ENCODE measurements at places on chromosomes 13 and 19.
A peak's percentile ranks its signal among the peaks of the same experiment; 100 is the strongest.

- no peak for DNase-seq
Measured at GRCh38 chr19:50158577-50158976, 4.5 kb downstream of the IZUMO2 start.

- no peak for DNase-seq
Measured at GRCh38 chr13:108120302-108120701, 95.0 kb downstream of the LIG4 start.

GRCh38 chr13:72998012-72998411 is 60.8 kb upstream of the KLF5 start:
- no peak for DNase-seq

- no peak for DNase-seq
Measured at GRCh38 chr13:84607261-84608013, 725.2 kb upstream of the SLITRK1 start.

DNA sequence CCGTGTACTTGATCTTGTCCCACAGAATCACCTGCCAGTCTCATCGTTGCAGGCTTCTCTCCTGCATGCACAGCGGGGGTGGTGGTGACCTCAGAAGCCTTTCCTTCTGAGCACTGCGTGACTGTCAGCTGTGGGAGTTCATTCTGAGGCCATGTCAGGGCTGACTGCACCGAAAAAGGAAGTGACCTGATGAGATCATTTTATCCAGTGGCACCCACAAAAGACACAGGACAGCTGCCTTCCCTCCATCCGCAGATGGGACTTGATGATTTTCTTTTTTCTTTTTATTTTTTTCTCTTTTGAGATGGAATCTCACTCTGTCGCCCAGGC is 89.7 kb downstream of the RAB20 start:
- no peak for DNase-seq

GRCh38 chr13:44876782-44877324 is 112.4 kb downstream of the NUFIP1 start:
- no peak for DNase-seq

DNA sequence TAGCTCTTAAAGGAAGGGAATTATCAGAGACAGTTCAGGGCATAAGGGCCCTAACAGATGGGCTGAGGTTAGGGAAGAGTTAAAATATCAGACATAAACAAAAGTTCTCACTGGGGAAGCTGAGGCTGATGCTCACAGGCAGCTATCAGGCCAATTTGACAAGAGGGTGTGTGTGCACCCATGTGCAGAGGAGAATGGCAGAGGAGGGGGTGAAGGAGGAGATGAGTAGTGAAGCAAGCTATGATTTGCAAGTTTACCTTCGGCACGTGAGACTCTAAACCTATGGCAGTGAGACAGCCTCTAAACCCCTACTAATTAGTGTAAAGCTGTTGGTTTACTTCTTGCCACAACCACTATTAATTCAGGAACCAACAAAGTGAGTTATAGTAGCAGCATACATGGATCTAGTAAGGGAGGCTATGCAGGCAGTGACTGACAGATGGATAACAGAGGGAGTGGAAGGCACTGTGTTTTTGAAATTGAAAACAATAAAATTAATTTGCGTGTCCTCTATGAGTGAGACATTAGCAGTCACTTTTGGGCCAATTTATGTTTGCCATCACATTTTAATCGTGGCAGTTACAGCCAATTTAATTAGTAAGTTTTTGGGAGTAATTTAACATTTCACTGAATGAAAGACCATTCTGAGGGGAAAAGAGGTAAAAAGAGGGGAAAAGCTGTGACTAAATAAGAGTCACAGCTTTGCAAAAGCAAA is 99.6 kb upstream of the HTR2A start:
- DNase-seq: no peak

DNA sequence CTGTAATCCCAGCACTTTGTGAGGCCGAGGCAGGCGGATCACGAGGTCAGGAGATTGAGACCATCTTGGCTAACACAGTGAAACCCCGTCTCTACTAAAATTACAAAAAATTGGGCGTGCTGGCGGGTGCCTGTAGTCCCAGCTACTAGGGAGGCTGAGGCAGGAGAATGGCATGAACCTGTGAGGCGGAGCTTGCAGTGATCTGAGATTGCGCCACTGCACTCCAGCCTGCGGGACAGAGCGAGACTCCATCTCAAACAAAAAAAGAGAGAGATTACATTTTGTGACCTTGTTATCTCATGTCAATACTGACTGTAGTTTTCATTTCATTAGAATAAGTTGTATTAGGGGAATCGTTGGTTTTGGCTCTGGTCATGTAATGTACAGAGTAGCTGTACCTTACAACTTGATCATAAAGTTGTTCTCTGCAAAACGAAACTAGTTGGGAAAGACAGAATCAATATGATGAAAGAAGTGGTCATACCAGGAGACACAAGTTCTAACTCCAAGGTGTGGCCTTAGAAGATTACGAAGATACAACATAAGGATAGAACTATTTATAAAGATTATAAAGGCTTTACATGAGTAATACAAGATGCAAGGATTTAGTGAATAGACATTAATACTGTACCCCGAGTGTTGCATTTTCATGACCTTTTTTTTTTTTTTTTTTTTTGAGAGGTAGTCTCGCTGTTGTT is 15.3 kb downstream of the TMEM38A start:
- no peak for DNase-seq

DNA sequence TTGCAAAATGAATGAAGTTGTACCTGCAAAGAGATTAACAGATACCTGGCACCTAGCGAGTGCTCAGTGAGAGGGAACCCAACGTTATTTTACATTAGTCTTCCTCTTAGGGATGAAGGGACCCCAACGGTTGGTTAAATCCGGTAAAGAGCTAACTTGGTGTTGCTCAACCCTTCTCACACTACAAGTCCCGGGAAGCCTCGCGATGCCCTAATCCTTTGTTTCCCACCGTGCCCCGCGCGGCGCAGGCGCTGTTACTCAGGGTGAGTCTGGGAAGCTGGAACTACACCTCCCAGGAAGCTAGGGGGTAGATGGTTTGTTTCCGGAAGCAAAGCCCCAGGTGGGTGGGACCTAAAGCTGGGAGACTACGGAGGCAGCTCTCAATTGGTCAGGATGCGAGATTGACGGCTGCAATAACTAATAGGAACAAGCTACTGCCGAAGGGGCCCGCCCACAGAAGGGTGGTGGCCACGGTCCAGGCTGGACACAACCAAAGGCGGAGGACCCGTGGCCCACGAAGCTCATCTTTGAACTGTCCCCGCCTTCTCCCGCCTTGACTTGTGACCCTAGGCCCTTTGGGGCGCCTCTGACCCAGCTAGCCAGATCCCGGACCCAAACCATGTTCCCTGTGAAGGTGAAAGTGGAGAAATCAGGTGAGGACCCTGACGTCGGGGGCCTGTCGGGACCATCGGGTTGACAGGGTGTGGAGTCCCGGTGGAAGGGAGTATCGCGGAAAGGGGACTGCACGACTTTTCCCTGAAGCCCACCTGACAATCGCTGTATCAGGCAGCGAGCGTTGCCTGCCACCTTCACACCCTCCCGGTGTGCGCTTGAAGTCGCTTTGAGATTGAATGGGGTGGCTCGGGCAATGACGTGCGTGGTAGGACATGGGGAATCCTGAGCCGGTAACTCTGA is at the start of gene LIN37:
LIN37 (plus strand) TSS at position 471 of the 915 bp plus-strand sequence; CDS start at position 620, 149 bp downstream.
- DNase-seq: peak; percentile 92

DNA sequence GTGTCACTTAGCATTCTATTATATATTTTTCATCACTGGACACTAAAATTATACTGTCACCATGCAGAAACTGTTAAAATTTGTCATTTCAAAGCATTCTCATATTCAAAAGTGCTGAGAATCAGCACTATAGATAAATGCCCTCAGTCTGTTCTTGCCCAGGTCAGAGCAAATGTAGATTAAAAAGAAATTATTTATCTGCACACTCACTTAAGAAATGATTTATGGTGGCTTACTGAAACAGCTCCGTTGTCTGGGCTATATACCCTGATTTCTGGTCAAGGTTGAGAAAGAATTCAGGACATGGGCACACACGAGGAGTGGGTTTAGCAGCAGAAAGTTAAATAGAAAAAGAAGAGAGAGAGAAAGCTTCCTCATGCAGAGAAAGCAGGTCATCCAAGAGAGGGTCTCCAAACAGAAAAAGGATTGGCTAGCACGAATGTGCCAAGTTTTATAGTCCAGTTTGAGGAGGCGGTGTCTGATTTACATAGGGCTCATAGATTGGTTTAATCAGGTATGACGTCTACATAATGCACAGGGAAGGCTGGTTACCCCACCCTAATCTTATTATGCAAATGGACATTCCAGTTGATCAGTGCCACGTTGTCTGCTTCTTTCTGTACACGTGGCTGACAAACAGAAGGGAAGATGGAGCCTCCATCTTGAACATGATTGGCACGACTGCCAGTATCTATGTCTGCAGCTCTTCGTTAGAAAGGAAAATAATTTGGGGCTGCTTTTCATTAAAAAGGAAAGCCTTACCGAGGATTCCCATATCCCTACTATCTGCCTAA is 47.3 kb upstream of the N4BP2L1 start:
- no peak for DNase-seq

DNA sequence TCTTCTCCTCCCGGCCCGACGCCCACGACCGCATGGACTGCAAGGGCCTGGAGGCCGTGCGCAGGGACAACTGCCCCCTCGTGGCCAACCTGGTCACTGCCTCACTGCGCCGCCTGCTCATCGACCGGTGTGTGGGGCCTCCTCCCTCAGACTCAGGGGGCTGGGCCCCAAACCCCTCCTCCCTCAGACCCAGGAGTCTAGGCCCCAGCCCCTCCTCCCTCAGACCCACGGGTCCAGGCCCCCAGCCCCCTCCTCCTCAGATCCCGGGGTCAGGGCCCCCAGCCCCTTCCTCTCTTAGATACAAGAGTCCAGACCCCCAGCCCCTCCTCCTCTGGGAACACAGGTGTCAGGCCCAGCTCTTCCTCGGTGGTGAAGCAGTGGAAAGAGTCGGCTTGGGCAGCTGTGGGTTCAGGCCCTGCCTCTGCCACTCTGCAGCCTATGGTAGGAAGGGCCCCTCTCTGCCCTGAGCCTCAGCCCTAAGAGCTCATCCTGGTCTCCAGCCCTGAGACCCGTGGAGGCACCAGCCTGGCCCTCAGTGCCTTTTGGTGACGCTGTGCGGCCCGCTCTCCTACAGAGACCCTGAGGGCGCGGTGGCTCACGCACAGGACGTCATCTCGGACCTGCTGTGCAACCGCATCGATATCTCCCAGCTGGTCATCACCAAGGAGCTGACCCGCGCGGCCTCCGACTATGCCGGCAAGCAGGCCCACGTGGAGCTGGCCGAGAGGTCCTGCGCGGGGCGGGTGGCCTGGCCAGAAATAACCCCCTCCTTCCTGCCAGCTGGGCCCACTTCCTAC is 3.7 kb upstream of the SPIB start:
- DNase-seq: peak; percentile 84

- DNase-seq: no peak
Measured at GRCh38 chr13:113622791-113623490, 35.1 kb downstream of the ATP4B start.

- peak; percentile 38 for DNase-seq
Measured at GRCh38 chr19:44876930-44877535, 14.0 kb upstream of the TOMM40 start.

DNA sequence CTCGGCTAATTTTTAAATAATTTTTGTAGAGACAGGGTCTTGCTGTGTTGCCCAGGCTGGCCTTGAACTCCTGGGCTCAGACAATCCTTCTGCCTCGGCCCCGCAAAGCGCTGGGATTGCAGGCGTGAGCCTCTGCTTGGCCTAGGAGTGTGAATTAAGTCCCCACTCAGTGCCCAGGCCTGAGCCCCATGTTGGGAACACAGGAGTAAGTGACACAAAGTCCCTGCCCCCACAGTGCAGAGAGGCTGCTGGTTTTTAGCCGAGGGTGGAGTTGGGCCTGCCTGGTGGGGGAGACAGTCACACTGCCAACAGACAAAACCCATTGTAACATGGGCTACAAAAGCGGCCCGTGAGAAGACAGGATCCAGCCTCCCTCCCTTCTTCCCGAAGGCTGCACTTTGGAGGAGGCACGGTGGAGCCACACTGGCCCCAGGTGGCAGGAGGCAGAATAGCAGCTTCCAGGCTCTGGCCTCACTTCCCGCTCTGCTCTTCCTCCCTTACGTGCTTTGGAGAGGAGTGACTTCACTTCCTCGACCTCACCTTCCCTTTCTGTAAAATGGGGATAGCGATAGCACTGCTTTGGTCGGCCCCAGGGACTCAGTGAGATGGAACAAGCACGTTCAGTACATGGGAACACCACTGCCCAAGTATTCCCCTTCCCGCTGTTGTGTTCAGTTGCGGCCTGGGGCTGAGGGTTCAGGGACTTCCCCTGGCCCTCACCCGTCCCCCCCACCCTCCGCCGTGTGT is 15.2 kb upstream of the EHD2 start:
- DNase-seq: peak; percentile 88

- no peak for DNase-seq
Measured at GRCh38 chr19:5837761-5838352, 1.6 kb downstream of the FUT6 start.

DNA sequence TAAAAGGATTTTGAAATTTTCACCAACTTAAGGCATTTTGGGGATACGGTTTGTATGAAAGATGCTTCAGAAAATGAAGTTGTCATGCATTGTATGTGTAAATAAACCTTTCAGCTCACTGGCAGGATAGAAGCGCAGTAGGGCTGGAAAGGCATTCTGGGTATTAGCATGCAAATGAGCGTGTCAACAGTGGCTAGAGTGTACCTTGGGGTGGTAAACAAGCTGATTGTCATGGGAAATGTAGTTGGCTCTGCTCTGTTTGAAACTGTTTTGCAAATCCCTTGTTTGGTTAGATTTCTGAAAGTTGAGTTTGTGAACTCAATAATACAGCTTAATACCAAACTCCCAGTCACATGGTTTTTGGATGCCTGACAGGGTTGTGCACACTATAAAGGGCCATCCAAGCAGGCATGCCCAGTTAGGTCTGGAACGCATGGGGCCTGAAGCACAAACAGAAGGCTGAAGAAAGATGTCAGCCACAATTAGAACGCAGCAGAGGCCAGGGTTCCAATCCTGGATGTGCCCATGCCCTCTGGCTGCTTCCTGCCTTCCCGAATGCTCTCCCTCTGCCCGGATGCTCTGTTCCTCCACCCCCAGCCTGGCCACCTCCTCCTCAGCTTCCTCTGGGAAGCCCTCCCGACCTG is 14.6 kb downstream of the GSX1 start:
- no peak for DNase-seq

GRCh38 chr19:5542665-5543064 is 25.1 kb downstream of the TINCR start:
- DNase-seq: peak; percentile 72

DNA sequence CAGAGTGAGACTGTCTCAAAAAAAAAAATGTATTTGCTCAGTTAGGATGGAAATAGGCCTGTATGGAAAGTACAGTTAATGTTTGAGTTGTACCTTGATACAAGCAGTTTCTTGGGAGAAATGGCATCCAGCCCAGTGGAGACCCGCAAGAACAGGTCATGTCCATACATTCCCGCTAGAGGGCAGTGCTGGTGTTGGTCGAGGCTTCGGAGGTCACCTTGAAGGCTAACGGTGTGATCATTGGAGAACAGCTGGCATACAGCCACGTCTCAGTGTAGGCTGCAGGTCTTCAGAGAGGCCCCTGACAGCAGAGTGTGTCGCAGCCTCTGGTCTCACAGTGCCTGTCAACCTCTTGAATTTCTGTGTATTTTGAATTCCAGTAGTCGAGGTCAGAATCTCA is 7.5 kb downstream of the ZNF610 start:
- peak; percentile 68 for DNase-seq
